ENCODE measurements at places on chromosomes 6 and 20.

DNA sequence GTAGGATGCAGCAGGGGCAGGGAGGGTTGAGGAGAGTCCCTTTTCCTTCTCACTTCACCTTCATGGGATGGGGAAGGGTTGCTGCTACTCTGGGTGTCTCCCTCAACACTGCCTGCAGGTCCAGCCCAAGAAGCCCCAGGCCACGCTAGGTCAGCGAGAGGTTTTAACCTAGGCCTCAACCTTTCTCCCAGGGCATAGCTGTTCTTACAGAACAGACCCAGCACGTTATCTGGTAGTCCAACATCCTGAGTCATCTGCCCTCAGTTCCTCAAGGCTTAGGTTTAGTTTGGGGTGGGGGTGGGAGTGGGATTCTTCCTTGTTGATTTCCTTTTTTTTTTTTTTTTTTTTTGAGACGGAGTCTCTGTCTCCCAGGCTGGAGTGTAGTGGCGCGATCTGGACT, 15.8 kb downstream of the LRRC73 start:
- no peak for DNase-seq

GRCh38 chr20:53869466-53870258, 200.7 kb downstream of the BCAS1 start:
- DNase-seq, result peak; percentile 75

- no peak for DNase-seq
Observed at GRCh38 chr6:87654875-87655454, 47.1 kb downstream of the AKIRIN2 start.

- no peak for DNase-seq
Observed at GRCh38 chr6:78089531-78089930, 436.7 kb downstream of the MEI4 start.

DNA sequence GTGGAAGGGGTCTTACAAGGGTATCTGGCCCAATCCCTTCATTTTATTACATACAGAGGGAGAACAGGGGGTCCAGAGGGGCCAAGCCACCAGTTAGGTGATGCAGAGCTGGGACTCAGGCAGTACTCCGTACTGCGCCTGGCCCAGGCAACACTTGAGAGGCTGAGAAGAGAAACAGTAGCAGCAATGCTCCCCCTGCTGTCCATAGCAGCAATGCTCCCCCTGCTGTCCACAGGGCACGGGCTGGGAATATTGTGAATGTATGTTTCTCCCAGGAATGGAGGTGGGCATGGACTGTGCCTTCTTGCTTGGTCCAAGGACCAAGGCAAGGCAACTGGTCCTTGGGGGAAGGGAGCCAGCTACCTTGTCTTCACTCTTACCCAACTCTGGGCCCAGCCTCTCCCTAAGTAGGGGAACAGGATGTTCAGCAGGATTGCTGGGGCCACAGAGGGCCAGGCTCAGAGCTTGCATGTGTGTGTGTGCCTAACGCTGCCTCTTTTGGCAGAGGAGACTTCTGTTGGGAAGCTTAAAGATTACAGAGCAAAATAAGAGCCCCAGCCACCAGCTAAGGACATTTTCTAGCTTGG, 14.8 kb upstream of the FAM83C start:
- DNase-seq, result no peak

- DNase-seq, result no peak
Observed at GRCh38 chr6:108492131-108492766, 68.5 kb upstream of the FOXO3 start.

DNA sequence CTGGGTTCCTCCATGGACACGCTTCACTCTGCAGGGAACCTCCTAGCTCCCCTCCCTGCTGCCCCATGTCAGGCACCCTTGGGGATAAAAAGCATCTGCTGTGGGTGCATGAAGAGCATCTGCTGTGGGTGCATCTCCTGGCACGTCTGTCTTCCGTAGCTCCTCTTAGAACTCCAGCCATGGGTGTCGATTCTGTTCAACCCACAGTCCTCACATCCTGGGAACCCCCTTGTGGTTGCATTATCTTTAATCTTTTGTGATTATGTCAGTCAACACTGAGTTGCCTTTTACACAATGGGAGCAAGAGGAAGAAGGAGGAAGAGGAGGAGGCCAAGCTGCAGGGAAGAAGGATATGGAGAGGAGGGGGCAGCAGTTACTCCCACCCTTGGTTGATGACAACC, 24.1 kb upstream of the CCR6 start:
- DNase-seq, result no peak

- no peak for DNase-seq
Observed at GRCh38 chr20:1331801-1332453, 3.0 kb upstream of the SDCBP2 start.

DNA sequence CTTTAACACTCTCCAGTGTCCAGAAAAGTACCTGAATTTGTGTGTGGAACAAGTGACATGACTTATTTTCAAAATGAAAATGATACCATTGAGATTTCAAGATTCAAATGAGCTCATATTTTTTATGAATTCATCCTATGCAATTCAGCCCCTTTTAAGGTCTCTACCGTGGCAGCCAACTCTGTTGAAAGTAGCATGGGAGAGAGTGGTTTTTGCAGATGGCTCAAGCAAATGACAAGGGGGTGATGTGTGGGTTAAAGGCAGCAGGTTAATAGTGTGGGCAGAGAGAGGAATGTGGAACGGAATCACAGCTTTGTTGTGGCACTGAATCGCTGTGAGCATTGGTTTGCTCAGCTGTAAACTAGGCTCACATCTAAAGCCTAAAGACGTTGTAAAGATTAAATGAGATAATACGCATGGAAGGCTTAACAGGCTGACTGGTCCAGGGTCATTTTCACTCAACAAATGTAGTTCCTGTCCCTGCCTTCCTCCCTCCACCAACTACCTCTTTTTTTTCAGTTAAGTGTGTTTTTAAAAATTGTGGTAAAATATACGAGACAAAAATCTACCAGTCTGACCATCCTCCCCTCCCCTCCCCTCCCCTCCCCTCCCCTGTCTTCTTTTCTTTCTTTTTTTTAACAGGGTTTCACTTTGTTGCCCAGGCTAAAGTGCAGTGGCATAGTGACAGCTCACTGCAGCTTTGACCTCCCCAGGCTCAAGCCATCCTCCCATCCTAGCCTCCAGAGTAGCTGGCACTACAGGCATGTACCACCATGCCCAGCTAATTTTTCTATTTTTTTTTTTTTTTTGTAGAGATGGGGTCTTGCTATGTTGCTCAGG, 114.7 kb upstream of the ZNF217 start:
- no peak for DNase-seq

DNA sequence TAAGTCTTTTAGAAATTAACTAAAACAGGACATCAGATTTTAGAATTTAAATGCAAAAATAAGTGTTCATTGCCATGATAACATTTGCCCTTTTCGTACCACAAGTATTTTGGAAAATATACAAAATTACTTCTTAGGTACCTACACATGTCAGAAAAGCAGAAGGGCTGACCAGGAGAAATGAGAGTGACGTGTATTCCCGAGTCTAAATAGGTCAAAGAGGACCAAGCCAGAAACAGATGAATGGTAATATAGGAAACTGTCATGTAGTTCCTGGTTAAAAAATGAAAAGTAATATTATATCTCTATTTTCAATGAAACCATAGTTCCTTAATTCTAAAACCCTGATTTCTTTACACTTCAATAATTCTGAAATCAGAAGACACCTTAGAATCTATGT, 126.2 kb downstream of the IPCEF1 start:
- no peak for DNase-seq

DNA sequence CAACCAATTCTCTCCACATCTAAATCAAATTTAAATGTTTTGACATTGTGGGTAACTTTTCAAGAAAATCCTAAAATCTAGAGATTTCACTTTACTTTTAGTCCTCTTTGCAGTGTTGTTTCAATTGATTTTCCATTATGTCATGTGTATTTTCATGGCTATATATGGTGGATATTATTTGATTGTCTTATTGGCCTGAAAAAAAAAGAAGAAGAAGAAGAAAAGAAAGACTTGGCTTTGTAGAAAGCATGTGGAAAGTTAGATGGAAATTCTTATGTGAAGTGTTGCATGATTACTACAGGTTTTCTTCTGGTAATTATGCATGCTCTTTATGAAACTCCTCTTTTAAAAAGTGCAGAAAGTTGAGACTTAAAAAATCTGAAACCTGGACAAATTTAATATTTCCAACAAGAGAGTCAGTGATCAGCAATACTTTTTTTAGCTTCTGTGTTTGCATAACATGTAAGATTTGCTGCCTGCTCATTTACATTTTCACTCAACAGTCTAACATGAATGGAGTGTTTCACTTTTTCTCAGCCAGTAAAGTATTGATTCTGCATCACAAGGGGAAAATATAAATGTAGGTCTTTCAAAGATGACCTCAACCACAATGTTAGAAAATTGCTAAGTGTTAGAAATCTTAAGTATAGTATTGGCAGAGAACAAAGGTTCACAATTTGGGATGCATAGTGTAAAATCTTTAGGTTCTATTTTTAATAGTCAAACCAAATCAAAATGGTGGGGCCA, 438.7 kb downstream of the BCKDHB start:
- DNase-seq, result no peak

DNA sequence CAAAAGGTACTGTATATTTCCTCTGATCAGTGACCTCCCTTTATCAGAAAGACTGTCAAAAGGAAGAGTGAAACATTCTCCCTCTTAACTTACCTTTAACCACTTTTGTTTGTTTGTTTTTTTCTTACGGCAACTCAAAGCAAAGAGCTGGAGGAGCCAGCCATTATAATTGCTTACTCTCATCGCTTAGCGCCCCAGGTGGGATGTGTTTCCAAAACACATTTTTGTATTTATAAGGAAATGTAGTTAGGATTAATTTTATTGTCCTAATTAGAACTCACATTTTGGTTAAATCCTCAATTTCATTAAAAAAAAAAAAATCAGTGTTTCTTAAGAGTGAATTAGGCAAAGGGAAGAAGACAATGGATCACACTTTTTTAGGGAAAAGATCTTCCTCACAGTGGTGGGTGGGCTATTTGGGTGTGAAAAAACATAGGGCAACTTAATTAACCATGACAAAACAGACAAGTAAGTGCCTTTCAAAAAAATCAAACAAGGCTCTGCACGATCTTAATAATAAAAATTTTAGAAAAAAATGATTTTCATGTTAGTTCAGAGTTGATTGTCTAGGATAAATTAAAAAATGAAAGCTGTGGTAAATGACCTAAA, 1.2 kb upstream of the PHACTR2 start:
- no peak for DNase-seq

- DNase-seq, result no peak
Observed at GRCh38 chr20:2867081-2867864, 6.0 kb upstream of the PTPRA start.

- no peak for DNase-seq
Observed at GRCh38 chr6:28719275-28719940, 193.7 kb downstream of the GPX5 start.

- no peak for DNase-seq
Observed at GRCh38 chr20:49750611-49751396, 37.1 kb upstream of the B4GALT5 start.

GRCh38 chr6:43115365-43115764, 39.3 kb downstream of the PTK7 start:
- DNase-seq, result no peak

- DNase-seq, result no peak
Observed at GRCh38 chr6:144179828-144180227, 29.5 kb downstream of the STX11 start.

DNA sequence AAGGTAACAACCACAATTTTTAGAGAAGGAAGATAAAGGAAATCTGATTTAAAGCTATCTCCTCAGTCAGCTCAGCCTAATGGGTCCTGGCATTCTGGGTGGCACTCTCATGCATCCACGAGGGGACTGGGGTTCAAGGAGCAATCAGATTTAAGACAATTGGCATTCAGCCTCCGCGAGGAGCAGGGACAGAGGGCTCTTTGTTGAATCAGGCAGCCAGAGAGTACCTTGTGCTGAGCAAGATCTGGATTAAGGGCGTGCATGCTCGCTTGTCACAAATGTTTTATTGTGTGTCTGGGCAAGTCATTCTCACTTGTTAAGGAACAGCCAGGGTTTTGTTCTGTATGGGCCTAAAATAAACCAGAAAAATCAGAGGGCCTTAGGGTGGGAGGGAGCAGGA, 475.3 kb upstream of the NRSN1 start:
- no peak for DNase-seq

DNA sequence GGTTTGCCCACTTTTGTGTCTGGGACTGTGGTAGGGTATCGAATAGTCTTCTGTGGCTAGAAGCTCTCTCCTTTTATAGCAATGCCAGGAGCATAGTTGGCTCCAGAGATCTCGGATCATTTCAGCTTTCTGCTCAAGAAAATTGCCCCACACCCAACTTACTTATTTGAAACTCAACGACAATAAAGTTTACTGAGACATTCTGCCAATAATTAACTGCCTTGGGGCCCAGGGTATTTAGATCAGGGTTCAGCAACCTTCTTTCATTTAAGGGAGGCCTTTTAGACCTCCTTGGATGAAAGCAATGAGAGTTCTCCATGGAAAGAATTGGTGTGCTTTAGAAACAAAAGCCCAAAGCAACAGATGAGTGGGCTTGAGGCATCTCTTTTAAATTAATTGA, 53.8 kb upstream of the GMPR start:
- DNase-seq, result no peak

- no peak for DNase-seq
Observed at GRCh38 chr6:111536910-111537527, 54.0 kb upstream of the REV3L start.

GRCh38 chr20:57409316-57409671, 18.1 kb downstream of the RBM38 start:
- DNase-seq, result no peak

GRCh38 chr6:36851149-36851614, 11.9 kb upstream of the CPNE5 start:
- peak; percentile 27 for DNase-seq

GRCh38 chr6:155939253-155939652, 483.6 kb upstream of the NOX3 start:
- DNase-seq, result no peak

DNA sequence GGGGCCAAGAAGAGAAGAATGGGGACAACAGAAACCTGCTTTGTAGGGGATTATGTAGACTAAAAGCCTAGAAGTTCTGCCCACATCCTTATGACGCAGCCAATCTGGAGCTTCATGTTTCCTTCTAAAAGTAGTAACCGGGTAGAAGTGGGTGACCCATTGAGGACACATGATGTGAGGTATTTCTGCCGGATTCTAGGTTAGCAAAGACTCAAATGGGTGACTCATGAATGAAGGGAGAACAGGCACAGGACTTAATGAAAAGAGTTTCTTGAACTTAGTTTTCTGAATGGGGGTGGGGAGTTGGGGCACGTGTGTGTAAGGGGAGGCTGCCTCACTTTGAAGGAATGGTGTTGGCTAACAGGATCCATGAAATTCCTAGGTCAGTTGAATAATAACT, 68.8 kb downstream of the CDS2 start:
- DNase-seq, result no peak

- DNase-seq, result no peak
Observed at GRCh38 chr6:3538536-3538935, 81.7 kb upstream of the SLC22A23 start.

Measured in NCI-H187 (cell line).